ENCODE measurements at places on chromosomes 7 and 10.

GRCh38 chr7:52857367-52857766 is 178.1 kb upstream of the POM121L12 start:
- DNase-seq = no peak

- no peak for DNase-seq
Measured at GRCh38 chr10:7491949-7492659, 81.3 kb upstream of the SFMBT2 start.

DNA sequence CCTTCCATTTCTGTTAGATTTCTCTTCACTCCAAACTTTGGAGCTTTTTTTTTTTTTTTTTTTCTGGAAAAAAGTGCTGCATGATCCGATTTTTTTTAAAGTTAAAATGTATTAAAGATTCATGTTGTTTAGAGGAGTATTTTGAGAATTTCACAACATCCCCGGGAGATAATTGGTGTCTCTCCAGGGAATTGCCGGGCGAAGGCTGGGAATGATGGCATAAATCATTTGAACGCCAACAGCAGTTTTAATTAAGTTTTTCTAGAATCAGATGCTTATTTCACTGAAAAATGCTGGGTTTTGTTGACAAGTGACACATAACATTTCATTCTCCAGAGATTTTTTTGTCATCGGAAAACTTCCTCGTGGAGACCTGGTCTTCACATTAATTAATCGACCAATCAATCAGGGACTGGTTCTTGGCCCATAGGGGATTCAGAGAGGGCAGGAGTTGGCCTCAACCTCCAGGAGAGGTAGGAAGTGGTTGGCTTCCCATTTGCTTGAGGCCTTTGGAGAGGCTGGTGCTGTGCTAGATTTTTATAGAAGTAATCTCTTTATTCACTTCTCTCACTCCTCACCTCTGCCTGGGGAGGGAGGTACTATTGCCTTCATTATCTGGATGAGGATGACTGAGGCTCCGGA is 439.4 kb downstream of the TYW1 start:
- no peak for DNase-seq

DNA sequence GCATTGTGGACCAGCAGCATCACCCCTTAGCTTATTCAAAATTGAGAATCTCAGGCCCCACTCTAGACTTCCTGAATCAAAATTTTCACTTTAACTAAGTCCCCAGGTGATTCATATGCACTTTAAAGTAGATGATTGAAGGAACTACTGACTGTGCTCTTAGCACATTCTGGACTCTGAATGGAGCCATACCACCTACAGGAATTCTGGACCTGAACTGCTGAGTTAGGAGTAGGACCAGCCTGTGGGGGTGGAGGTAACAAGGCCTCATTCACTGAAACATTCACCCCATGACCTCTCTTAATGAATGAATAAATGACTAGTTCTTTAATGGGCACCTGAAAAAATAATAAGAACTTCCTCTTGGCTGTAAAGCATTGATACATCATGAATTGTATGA is 7.3 kb downstream of the PDK4 start:
- no peak for DNase-seq

- DNase-seq = no peak
Measured at GRCh38 chr7:28132959-28133870, 47.4 kb downstream of the JAZF1 start.

DNA sequence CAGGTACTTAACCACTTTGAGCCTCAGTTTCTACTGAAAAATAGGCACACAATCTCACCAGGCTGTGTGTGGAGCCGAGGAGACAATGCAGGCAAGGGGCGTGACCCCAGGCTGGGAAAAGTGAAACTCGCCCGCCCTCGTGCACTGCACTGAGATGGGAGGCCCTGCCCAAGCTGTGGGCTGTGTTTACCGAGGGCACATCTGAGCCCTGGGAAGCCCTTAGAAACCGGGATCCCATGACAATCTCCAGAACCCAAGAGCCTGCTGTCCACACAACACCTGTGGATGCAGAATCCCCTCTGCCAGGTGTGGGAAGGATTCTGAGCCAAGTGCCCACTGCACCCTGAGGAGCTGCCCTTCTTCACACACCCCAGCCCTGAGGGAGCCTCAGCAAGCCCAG is 198.3 kb downstream of the GRID1 start:
- no peak for DNase-seq

- DNase-seq = no peak
Measured at GRCh38 chr10:55897490-55897921, 463.6 kb downstream of the ZWINT start.

- no peak for DNase-seq
Measured at GRCh38 chr10:125023862-125024496, 82.1 kb downstream of the ZRANB1 start.

- no peak for DNase-seq
Measured at GRCh38 chr10:117075064-117075463, 63.0 kb downstream of the VAX1 start.

DNA sequence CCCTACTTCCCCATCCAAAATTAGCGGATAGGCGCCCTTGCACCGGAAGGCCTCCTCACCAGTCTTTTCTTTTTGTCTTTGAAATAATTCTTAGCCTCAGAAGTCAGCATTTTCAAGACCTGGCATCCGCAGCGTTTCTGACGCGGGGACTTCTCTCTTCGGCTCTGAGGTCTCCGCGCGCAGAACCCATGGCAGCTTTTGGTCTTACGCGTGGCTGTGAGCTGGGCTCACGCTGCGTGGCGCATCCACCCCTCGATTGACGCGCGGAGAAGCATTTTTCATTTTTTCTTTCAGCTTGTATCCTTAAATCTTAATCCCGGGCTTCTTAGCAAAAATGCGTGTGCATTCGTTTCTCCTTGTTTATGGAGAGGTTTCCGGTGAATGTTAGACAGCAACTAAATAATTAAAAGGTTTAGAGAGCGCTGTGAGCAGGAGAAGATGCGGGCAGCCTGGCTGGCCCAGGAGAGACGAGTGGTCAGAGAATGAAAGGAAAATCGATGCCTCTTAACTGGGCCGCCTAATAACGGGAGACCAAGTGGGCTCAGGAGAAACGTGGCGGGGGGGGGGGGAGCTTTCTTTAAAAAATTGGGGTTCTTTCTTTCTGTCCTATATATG is 2.0 kb upstream of the GATA3 start:
- no peak for DNase-seq

DNA sequence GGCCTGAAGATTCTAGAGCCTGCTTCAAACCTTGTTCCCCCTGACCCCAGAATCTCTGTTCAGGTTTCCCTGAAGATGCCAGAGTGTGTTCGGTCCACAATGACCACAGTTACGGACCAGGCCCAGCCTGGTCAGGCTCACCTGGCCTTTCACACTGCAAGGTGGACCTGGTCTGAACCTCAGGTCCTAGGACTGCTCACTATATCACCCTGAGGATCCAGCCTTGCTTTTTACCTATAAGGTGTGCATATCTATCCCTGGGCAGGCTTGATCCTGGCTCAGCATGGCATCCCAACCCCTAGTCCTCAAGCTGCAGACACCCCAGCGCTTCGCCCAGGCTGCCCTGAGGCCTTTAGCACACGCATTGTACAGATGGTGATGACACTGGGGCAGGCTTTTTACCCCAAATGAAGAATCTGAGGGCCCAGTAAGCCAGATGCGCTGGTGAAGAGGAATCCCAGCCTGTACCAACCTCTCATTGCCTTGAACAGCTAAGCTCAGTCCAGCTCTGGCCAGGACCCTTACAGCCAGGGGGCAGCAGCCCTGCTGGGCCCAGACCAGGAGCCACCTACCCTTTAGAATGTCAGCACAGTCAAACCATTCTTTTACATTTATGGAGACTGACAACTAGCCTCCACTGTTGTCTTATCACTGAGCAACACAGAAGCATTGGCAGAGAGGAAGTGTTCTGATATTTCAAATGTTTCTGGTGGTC is 28.0 kb downstream of the MAT1A start:
- DNase-seq = no peak

DNA sequence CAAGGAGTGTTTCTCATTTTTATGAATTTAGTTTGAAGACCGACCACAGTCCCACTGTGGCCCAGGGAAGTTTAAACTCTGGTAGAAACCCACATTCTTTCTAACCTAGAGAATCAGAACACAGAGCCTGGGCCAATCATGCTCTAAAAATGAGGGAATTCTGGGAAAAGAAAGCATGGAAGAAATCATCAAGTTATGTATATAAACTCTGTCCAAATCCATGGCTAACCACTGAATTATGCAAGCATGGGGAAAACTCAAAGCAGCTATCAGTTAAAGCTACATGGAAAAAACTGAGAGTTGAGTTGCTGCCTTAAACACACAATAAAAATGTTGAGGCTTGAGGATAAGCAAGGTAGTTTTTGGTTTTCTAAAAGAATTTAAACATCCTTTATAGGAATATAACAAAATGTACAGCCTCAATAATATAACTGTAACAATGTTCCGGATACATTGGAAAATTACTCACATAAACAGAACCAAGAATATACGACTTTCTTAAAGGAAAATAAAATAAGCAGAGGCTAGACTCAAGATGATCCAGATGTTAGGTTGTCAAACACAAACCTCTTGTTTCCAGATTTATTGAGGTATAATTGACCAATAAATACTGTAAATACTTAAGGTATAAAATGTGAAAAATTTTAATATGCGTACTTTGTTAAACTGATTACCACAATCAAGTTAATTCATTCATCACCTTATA is 311.2 kb upstream of the GNAI1 start:
- no peak for DNase-seq

- no peak for DNase-seq
Measured at GRCh38 chr10:29276251-29276850, 12.5 kb upstream of the LYZL1 start.

GRCh38 chr10:126654579-126654978 is 15.9 kb downstream of the C10orf90 start:
- no peak for DNase-seq

- no peak for DNase-seq
Measured at GRCh38 chr10:99765672-99766301, 16.7 kb upstream of the ABCC2 start.

- DNase-seq = no peak
Measured at GRCh38 chr10:21242915-21243314, 282.6 kb downstream of the SKIDA1 start.

DNA sequence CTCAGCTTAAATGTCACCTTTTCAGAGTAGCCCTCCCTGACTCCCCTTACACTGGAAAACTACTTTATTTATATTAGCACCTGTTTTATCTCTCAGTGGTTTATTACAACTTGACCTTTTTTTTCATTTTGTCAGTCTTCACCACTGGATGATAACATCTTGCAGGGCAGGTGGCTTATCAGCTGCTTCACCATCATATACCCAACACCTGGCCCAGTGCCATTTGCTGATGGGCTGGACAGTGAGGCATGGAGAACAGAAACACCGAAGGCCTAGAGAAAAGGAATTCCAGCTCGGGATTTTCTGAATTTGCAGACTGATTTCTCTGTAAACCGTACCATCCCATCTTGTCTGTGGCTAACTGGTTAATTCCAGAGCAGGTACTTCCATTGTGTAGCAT is 48.5 kb downstream of the SORCS3 start:
- no peak for DNase-seq

- no peak for DNase-seq
Measured at GRCh38 chr10:52074505-52075026, 239.5 kb upstream of the DKK1 start.

GRCh38 chr10:113060201-113061053 is 110.4 kb downstream of the TCF7L2 start:
- DNase-seq = no peak

- DNase-seq = no peak
Measured at GRCh38 chr7:36310897-36311296, 78.8 kb upstream of the ANLN start.

GRCh38 chr7:144487901-144488300 is 84.4 kb upstream of the NOBOX start:
- no peak for DNase-seq

GRCh38 chr10:126841341-126841895 is 63.8 kb upstream of the DOCK1 start:
- DNase-seq = no peak

DNA sequence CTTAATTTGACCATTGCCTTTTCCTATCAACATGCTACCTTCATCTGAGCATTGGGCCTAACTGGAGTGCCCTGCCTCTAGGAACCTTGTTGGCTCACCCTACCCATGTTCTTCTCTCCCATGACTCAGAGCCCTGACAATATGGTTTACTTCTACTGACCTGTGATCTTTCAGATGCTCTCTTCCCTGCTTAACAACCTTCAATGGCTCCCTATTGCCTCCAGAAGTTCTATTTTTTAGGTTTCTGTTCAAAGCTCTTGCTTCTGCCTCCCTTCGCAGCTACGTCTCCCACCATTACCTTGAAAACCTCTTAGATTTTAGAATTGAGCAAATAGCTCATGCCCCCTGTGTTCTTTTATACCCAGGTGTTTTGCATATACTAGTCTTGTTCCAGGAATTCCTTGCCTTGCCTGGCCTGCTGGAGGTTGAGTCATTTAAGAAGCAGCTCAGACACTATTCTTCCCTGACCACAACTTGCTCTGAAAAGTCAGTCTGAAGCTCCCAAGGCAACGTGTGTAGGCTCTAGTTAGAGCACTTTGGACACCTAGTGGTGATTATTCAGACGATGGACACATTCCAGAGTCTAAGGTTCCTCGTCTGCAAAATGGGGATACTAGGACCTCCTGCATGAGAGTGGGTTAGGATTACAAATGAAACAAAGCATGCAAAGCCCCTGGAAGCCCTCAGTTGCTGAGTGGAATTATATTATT is 64.4 kb upstream of the EMX2 start:
- DNase-seq = no peak

- no peak for DNase-seq
Measured at GRCh38 chr10:15494850-15495506, 123.9 kb upstream of the FAM171A1 start.

- no peak for DNase-seq
Measured at GRCh38 chr7:117225536-117225935, 97.3 kb downstream of the WNT2 start.

DNA sequence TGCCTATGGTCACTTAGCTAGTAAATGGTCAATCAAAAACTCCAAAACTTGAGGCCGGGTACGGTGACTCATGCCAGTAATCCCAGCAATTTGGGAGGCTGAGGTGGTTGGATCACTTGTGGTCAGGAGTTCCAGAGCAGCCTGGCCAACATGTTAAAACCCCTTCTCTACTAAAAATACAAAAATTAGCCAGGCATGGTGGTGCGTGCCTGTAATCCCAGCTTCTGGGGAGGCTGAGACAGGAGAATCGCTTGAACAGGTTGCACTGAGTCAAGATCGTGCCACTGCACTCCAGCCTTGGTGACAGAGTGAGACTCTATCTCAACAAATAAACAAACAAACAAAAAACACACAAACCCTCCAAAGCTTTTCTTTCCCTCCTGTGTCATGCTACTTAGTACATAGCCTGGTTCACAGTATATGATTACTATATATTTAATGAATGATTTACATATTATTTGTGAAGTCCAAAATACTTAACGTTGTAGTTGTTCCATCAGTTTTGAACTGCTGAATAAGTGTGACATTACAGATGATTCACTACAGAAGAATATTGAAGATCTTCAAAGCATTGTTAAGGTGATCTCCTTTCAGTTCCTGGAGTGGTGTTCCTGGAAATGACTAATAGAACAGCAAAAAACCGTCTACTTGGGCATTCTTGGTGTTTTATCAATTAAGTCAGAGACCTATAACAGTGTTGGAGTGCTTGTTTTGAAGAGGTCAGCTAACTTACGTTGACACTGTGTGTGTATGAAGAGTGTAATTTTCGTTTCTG is 72.9 kb downstream of the ADK start:
- no peak for DNase-seq

- DNase-seq = no peak
Measured at GRCh38 chr7:74455928-74456327, 2.2 kb downstream of the GTF2IRD1 start.
